ENCODE measurements at places on chromosomes 12 and 14.

DNA sequence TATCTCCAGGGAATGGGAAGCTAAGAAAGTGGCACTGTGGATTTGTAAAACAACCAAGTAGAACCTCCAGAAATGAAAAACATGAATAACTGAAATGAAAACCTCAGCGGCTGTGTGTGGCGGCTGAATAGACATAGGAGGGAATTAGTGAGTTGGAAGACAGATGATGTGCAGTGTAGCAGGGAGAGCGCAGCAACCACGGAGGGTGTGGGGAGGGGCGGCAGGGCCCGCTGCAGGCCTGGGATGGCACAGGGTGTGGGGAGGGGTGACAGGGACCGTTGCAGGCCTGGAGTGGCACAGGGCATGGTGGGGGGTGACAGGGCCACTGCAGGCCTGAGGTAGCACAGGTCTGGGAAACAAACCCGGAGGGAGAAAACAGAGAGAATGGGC, 51.1 kb downstream of the BEGAIN start:
- no peak for DNase-seq

- DNase-seq = no peak
Measured at GRCh38 chr14:49769171-49769570, 1.2 kb downstream of the KLHDC2 start.

- peak; percentile 74 for DNase-seq
Measured at GRCh38 chr12:121490401-121491281, 90.2 kb downstream of the KDM2B start.

DNA sequence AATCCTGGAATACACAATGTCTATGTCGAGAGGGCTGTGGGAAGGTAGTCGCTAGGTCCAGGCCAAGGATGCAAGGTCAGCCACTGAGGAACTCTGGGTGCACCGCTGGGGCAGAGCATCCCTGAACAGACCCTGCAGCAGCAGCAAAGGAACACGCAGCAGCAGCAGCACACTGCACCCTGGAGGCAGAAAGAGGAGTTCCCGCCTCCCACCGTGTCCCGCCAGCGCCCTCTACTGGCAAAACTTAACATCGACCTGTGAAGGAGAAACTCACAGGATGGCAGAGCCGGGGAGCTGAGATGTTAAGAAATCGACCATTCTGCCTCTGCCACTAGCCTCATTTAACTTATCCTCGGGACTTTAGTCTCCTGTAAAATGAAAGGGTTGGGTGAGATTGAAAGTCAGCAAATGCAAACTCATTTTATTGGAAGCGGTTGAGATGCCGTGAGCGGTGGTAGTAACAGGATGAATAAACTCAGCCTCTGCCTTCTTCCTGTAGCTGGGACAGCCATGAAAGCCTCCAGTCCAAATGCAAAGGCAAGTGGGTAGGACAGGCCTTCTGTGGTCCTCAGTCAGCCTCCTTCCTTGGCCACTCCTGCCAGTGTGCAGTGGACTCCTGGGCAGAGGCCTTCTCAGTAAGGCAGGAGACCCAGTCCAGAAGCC, 45.6 kb downstream of the STAB2 start:
- DNase-seq = peak; percentile 48

DNA sequence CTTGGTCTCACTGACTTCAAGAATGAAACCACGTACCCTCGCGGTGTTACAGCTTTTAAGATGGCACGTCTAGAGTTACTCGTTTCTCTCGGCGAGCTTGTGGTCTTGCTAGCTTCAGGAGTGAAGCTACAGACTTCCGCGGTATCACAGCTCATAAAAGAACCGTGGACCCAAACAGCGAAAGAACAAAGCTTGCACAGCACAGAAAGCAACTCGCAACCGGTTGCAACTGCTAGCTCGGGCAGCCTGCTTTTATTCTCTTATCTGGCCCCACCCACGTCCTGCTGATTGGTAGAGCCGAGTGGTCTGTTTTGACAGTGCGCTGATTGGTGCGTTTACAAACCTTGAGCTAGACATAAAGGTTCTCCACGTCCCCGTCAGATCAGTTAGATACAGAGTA, 4.2 kb upstream of the CLEC4C start:
- DNase-seq = no peak

GRCh38 chr14:54126947-54127346, 170.3 kb upstream of the BMP4 start:
- no peak for DNase-seq

- DNase-seq = no peak
Measured at GRCh38 chr12:46413368-46413767, 40.8 kb upstream of the SLC38A2 start.

GRCh38 chr14:31083781-31084180, 57.6 kb upstream of the STRN3 start:
- no peak for DNase-seq

GRCh38 chr14:58659846-58660245, 22.1 kb downstream of the DACT1 start:
- DNase-seq = no peak

GRCh38 chr12:59067083-59067482, 146.8 kb upstream of the LRIG3 start:
- DNase-seq = no peak

DNA sequence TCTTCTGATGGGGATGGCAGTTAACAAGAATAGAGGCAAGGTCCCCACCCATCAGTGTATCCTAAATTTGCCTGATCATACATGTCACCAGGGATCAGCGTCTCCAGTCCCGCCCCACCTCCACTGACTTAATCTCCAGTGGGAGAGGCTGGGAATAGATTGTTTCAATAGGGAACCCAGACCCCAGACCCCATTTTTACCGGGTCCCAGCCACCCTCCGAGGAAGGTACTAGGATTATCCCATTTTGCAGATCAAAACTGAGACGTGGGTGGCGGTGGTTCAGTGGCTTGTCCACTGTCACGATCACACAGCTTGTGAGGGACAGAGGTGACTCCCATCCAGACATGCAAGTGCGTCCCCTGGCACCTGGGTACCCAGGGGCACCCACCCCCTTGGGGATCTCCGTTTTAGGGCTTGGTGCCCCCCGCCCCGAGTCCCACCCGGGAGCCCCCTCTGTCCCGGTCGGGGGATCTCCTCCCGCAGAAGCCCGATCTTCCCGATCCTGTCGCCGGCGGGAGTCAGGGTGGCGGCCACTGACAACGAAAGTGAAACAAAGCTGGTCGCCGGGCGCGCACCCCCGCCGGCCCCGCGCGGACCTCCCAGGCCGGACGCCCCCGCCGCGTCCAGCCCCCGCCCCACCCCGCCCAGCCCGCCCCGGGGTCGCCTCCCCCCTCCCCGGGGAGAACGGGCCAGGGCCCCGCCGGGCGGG, 523 bp downstream of the WSB2 start:
- no peak for DNase-seq

GRCh38 chr12:109203480-109203879, 87.1 kb downstream of the ACACB start:
- DNase-seq = no peak

DNA sequence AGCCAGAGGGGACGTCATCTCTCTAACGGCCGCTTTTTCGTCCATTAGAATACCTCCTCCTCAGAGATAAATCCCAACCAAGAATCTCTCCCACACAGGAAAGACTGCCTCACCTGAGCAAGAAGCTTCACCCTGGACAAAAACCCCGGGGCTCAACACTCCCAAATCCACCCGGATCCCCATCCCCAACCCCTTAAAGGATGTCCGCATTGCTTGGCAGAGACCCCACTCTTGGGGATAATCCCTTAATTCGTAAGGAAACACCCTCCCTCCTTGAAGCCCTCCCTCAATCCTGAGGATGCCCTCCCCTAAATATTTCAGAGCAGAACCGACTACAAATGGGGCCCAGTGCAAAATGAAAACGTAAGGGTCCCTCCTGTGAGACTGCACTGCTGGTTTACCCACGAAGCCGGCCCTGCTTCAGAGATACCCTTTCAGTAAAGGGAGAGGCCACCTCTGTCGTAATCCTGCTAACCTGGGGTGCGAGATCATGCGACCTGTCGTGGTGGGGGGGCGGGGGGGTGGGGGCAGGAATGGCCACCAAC, 655 bp upstream of the DYNLL1 start:
- no peak for DNase-seq

GRCh38 chr12:95322326-95322725, 104.7 kb downstream of the VEZT start:
- DNase-seq = no peak

- DNase-seq = no peak
Measured at GRCh38 chr12:94227066-94227465, 78.7 kb downstream of the PLXNC1 start.

DNA sequence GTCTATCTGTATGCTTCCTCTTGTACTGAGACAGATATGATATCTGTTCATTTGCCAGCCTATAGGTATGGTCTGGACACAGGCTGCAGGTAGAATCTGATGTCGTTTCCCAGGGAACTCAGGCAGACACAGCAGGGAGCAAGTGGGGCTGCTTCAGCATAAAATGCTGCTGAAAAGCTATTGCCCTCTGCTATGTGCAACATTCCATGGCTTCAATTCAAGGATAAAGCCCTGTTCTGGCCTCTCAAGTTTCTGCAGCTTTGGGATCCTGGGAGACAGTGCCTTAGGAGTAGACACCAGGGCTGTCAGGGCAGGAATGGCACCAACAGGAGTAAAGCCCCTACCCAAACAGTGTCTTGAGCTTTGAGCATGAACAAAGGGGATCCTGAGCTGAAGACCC, 173.5 kb downstream of the SLC41A2 start:
- no peak for DNase-seq

Measured in hematopoietic multipotent progenitor cell (in vitro differentiated cells).